ENCODE measurements at places on chromosomes 1 and 21. TPM values are rescaled to one million over a fixed set of nuclear protein-coding genes. Genes with fewer than 3 reads are reported as not detected.
A peak's percentile ranks its signal among the peaks of the same experiment; 100 is the strongest.

COL8A2 gene
- 0.41 TPM for total RNA-seq

NR5A2 gene
- 18.1 TPM for total RNA-seq

CELA3B gene
- total RNA-seq, result not detected

DNA sequence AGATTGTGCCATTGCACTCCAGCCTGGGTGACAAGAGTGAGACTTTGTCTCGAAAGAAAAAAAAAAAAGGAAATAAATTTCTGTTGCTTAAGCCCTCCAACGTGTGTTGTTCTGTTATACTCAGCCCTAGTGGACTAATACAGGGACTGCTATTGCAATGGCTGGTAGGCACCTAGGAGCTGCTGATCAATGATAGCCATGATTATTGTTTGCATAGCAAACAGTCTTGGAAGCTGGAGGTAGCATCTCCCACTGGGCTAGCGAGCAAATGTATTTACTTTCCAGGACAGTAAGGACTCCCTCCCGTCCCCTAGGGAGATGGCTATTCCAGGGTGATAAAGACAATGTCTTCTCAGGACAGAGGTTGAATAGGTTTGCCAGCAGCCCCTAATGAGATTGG, 13.5 kb upstream of the TNFRSF8 start:
- no peak for DNase-seq

DNA sequence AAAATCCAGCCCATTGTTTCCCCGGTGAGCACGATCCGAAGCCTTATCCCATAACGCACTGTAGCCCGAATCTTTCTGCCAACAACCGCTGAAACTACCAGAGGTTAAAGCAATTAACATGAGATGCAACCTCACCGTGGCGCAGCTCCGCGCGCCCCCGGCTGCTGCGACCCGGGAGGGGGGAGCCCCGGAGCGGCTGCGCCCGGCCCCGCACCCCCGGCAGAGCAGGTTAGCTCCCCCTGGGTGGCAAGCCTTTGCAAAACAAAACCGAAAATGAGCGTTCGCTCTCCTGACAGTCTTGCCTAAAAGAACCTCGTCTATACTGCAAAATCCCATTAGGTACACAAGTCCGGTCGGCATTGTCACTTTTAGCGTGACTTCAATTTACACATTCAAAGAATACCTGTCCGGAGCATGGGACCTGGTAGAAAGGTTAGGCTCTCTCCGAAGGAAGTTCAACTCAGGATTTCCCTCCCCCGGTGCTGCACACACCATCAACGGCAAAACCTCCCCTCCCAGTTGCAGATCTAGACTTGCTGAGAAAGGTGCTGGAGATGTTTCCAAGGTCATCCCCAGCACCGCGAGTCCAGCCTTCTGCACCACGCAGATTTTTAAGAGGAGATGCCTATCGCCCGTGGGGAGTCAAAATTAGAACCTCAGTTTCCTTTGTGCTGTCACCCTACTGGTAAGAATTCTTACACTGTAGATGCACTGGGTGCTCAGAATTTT, 107.5 kb downstream of the ZNF281 start:
- no peak for DNase-seq

GRCh38 chr21:34836933-34837505, 168.2 kb downstream of the CLIC6 start:
- no peak for DNase-seq

GRCh38 chr1:6424619-6425593, at the start of gene ESPN:
TSS of gene ESPN (plus strand) at chr1:6424776. CDS start at chr1:6424956, 180 bp downstream.
- DNase-seq, result no peak

DNA sequence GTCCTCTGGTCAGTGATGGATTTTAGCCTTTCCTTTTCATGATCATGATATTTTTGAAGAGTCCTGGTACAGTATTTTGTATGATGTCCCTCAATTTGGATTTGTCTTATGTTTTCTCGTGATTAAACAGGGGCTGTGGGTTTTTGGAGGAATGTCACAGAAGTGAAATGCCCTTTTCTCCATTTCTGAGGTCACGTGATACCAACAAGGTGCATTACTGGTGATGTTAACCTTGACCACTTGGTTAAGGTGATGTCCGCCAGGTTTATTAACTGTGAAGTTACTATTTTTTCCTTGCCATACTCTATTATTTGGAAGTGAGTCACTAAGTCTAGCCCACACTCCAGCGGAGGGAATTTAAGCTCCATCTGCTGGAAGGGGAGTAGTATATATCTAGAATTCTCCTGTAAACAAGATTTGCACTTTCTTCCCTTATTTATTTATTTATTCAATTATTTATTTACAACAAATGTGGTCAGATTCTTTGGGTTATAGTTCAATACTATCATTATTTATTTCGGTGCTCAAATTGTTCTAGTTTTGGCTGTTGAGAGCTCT, 123.4 kb downstream of the HIVEP3 start:
- peak; percentile 10 for DNase-seq

- DNase-seq, result no peak
These were observed 1.2 kb downstream of the OR2T1 start for GRCh38 chr1:248404024-248404423.
